CD4-positive, alpha-beta T cell treated with Interleukin-6 at 100 ng/mL for 8 hours (primary cell): ENCODE measurements at places on chromosomes 13 and 19.
A peak's percentile ranks its signal among the peaks of the same experiment; 100 is the strongest.

DNA sequence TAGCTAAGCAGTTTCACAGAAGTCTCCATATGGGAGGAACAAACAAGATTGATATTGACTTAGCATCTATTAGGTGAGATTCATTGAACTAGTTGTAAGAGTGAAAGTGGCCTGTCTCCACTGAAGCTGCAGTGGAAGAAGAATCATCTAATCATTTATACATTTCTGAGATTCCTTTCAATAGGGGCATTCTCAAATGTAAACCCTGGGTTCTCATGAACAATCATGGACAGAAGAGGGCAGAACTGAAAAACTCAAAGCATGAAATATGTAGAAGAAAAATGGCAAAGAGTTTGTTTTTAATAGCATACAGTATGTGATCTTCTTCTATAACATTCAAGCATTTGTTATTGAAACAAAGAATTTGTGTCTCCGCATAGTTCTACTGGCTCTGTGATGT is 17.6 kb upstream of the POSTN start:
- DNase-seq: no peak

- no peak for DNase-seq
Measured at GRCh38 chr13:48477191-48477855, 55.6 kb downstream of the RCBTB2 start.

GRCh38 chr13:44739539-44739938 is 163.4 kb upstream of the TSC22D1 start:
- DNase-seq: no peak

GRCh38 chr19:7916103-7916954 is 1.7 kb downstream of the TGFBR3L start:
- DNase-seq: peak; percentile 28

GRCh38 chr13:38866649-38867048 is 124.0 kb downstream of the STOML3 start:
- no peak for DNase-seq

DNA sequence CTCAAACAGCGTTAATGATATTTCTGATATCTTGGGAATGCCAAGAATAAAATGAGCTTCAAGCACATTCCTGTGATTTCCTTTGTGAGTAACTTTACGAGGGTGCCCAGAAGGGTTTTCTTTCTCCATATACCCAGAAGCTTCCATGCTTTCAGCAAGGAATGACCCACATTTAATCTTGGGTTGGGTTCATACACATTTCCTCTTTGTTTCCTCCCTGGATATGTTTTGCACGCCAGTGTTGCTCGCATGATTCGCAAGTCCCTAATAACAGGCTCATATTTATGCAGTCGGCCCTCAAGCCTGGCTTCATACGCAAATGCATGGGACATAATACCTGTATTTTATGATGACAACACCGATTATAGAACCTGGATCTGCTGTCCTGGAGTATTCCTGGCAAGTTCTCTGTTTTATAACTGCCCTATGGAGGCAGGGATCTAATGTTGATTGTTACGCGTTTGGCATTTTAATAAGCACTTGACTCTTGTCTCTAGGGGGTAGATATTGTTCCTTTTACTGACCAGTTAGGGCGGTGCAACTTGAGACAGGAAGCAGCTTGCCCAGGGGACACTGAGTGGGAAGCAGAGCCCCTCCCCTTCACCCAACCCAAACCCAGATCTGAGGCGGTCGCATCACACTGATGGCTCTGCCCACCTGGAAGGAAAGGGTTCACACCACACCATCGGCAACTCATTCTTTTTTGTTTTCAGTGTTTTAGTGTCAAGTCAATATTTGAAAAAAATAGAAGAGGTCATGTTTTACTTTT is 220.4 kb upstream of the SOX1 start:
- DNase-seq: no peak

DNA sequence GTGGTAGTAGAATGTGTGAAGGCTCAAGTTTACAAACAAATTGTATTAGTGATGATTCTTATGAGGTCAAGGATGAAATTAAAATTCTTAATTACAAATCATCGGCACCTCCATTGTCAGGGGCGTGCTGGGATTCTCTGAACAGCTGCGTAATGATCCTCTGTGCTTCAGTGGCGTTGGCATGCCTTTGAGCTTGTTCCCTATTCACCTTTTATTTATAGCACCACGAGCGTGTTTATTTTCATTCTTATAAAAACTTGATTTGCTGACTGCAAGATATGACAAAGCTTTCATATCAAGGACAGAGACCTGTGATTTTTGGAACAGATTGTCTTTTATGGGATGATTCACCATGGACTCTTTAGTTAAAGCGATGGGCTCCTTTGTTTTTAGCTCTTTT is 18.2 kb upstream of the UBL3 start:
- no peak for DNase-seq

- no peak for DNase-seq
Measured at GRCh38 chr19:15304140-15304705, 28.1 kb downstream of the BRD4 start.

DNA sequence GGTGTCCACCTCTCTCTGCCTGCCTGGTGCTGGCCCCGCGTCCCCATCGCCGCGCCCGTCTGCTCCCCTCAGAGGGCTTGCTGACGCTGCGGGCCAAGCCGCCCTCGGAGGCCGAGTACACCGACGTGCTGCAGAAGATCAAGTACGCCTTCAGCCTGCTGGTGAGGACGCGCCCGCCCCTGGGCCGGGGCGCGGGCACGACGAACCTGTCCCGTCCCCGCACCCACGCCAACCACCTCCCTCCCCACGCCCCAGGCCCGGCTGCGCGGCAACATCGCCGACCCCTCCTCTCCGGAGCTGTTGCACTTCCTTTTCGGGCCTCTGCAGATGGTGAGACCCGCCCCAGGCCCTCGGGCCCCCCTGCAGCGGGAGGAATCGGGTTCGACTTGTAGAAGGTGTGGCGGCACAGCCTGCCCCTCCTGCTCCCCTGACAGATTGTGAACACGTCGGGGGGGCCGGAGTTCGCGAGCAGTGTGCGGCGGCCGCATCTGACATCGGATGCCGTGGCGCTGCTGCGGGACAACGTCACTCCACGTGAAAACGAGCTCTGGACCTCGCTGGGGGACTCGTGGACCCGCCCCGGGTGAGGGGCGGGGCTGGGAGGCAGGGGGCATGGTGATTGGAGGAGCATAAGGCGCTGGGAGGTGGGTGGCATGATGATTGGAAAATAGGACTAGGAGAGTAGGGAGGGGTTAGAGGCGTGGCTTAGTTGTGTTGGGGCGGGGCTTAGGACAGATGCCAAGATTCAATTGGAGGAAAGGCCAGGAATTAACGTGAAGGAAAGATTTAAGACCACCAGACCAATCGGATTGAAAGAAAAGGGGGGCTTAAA is 6.6 kb downstream of the EPS8L1 start:
- DNase-seq: no peak

DNA sequence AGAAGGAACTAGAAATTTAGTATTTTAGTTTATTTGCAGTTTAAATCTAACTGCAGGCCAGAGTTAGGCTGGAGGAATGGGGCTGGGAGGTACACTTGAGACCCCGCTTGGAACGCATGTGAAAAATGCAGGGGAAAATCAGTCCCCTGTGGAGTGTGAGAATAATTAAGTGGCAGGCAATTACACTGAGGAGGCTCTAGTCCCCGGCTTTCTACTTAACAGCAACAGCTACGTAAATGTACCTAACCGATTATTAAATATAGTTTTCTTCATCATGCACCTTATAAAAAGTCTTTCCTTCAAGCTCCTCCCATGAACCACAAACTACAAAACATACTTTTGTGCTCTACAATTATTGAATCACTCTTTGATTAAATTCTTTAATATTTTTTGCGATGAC is 804 bp downstream of the ZNF708 start:
- no peak for DNase-seq
